Activated CD8-positive, alpha-beta memory T cell treated with anti-CD3 and anti-CD28 coated beads for 4 hours (primary cell): ENCODE measurements at places on chromosomes 2 and 18.

DNA sequence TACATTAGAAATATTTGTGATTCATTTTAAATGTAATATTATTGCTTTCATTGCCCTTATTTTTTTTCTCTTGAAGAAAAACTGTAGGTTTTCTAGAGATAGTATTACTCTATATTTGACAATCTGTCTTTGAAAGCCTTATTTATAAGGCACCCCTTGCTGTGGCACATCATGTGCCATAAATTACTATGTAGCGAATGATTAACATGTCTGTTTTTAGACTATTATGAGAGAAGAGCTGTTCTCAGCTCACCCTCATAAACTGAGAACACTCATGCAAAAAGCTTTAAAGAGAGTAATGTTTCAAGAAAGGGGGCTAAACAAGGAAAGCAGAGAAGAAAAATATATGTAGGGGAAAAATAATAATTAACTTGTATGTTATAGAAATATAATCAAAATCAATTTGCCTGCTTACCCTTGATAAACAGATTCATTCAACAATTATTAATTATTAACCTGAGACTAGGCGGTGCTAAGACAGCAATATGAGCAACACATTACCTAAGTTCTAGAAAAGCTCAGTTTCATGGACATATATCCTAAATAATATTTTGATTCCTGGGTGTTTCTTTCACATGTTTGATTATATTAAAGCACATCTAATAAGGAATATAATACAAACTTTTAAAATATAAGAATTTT lies 69.0 kb downstream of the RAB3GAP1 start:
- DNase-seq: no peak

DNA sequence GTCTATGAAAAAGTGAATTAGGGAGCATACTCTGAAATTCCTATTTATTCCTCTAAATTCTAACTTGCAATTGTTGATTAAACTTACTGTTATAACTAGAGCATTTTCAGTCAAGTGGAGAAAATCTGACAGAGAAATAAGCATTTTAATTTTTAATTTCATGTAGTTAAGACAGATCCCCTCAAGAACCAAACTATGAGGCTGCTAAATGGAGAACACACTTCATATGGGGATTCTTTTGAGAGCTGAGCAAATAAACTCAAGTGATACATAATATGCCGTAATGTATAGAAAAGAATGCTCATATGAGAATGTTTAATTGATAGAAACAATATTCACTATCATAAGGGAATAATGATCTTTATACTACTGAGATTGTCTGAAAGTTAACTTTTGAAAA lies 340.8 kb downstream of the ERBB4 start:
- DNase-seq: no peak

- DNase-seq: no peak
Observed at GRCh38 chr2:95278637-95279225, 4.5 kb downstream of the PROM2 start.

- no peak for DNase-seq
Observed at GRCh38 chr2:232798187-232798586, 21.8 kb upstream of the KCNJ13 start.

- DNase-seq: no peak
Observed at GRCh38 chr2:137826373-137827372, 137.6 kb upstream of the HNMT start.

DNA sequence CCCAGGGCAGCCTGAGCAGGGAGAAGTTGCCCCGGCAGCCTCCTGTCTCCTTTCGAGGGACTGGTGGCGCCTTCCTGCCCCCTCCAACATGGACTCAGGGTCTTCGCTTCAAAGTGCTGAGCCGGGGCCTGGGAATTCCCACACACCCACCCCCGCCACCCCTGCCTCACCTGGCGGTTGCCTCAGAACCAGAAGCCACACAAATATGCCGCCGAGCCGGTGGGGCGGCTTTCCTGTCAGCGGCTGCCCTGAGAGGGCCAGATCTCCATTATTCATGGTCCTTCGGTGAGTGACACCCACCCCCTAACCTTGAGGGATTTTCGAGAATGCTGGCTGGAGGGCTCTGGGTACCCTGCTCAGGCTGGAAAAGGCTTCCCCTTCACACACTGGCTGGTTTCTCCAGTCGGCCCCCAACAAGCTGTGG lies 71.7 kb downstream of the SMAD7 start:
- DNase-seq: no peak

- DNase-seq: no peak
Observed at GRCh38 chr2:15082105-15083058, 449.9 kb downstream of the LRATD1 start.

DNA sequence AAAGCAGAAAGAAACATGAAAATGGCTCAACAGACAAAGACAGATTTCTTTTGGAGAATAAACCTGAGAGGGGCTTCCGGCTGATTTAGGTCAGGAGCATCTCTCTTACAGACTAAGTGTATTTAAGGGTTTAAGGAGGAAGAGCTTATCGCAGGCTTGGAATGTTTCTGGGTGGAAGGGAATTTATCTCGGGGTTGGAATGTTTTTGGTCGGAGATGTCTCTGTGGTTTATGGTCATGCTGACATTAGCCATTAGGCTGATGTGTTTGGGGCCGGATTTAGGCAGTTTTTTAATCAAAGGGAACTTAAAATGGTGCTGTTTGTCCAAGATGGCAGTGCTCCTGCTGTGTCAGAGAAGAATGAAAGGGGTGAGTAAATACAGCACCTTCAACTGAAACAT lies 14.4 kb upstream of the PSMA8 start:
- no peak for DNase-seq

DNA sequence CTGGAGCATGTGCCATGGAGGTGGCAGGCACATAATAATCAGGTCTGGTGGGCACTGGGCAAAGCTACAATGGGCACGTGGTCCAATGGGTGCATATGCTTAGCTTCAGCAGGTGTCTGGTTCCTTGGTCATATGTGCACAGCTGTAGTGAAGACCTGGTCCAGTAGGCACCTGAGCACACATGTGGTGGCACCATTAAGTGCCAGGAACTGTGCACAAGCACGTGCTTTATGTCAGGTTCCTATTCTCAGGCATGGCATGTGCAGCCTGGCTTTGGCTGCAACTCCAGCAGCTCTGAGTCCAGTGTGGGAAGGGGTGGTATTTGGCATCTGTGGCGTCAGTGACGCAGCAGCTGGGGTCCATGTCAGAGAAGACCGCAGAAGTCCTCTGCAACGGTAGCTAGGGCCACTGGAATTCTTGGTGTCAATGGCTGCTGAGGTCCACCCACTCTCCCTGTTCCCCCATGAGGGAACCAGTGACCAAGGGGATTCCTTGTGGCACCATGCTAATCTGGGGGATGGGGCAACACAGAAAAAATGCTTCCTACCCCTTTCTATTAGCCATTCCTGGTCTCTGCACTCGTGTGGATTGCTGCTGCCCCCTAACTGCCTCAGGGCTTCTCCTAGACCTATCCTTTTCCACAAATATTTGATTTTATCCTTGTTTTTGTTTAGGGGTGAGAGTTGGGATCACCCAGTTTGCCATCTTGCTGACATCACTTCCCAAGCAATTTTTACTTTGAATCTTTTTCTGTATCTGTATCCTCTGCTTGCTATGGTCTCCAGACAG lies 262.9 kb upstream of the MAP2 start:
- no peak for DNase-seq

- no peak for DNase-seq
Observed at GRCh38 chr2:12430407-12431133, 286.2 kb upstream of the TRIB2 start.

DNA sequence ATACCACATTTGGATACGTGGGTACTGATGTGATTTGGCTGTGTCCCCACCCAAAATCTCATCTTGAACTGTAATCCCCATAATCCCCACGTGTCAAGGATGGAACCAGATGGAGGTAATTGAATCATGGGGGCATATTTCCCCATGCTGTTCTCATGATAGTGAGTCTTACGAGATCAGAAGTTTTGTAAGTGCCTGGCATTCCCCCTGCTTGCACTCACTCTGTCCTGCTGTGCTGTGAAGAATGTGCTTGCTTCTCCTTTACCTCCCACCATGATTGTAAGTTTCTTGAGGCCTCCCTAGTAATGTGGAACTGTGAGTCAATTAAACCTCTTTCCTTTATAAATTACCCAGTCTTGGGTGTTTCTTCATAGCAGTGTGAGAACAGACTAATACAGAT lies 70.3 kb downstream of the CHST9 start:
- DNase-seq: no peak
